Activated CD8-positive, alpha-beta memory T cell treated with anti-CD3 and anti-CD28 coated beads for 1 hour (primary cell): ENCODE measurements at places on chromosomes 6 and 20.

DNA sequence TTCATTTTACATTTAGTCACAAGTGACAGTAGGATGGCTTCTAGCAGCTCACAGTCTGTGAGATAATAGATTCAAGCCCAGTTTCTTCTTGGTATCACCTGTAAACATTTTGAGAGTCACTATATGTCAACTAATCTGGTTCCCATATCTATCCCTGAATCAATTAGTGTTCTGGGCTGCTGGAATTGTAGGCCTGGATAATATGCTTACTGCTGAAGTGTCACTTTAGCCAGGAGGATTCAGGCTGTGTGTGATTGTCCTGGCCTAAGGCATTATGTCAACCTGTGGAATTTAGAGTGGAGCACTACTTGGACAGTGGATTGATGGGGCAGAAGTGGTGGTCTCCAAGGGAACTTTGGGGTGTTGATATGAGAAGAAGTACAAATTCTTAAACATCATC is 1071.8 kb upstream of the CITED2 start:
- no peak for DNase-seq

DNA sequence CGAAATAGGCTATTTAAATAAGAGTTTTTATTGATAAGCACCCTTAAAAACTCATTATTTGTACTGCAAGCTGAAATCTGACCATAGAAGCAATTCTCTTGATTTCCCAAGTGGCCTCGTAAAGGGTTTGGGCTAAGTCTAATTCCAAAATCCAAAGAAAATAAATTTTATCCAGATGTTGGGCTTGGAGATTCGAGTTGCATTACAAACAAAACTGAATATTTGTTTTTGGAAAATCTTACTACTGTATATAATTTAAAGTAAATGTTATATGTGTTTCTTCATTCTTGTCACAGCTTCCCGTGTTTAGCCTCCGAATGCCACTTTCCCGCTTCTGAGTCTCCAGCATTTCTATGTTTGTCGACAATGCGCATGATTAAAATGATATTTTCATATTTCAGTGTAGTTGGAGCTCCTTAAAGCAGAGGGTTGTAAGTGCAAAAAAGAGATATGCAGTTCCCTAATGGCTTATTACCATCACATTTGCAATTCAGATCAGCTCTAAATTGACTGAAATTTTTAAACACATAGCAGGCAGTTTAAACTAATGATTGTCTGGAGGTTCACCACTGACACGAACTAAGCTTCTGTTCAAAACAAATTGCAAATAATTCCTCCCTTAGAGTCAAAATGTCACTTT is 47.0 kb downstream of the PRL start:
- DNase-seq, result no peak

GRCh38 chr20:61840779-61841455 is 224.8 kb downstream of the TAF4 start:
- DNase-seq, result no peak

DNA sequence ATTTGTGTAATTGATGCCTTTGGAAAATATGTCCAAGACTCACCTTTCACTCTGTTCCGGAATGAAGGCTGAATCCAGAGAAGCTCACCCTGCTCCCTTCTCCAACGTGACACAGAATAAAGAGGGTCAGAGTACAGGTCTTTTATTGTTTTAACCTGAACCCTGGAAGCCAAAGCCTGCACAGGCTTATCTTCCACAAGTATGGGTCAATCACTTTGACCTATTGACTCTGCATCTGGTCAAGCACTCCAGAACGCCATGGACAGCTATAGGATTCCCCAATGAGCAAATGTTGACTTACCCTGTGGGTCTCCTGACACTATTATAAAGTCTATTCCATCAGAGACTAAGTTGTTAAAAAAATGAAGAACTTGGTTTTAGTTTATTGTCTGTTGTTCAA is 158.4 kb upstream of the MYLIP start:
- no peak for DNase-seq

DNA sequence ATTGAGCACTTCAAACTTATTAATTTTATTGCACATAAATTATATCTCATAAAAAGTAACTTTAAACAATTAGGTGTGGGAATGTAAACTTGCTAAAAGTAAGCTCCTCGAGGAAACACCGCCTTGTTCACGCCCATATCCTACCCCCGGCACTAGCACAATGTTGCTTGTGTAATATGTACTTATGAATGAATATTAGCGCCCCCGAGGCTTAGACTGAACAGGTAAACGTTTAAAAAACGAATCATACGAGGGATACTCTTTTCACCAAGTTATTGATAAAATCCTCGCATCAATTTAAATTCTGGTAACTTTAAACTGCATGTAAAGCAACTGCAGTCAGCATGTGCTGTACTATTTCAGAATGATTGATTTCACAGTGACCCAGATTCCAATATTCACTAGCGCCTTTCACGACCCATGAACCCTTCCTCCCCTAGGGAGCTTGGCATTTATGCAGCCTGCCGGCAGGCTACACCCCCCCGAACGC is 637 bp downstream of the TFB1M start:
- no peak for DNase-seq

DNA sequence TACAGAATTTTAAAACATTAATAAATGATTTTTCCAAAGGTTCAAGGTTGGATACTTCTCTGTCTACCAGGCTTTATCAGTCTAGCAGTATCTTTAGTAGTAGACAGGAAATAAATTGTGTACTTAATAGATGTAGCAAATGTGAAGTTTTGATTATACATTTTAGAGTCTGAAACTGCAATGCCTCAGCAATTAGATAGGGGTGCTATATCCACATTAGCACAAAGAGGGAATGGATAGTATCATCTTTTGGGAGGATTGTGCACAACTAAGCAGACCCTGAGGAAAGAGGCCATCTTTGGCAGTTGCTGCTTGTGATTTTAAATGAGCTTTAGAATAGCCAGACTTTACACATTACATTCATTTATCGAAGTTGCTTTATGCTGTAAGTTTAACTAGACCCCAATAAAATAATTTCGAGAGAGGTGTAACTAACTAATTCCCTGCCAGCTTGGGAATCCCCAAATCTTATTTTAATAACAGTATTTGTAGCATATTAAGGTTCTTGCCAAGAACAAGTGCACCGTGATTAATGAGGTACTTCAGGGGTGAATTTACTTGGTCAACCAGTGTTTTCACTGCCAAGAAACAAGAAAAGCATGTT is 2.8 kb downstream of the KCNQ5 start:
- no peak for DNase-seq

GRCh38 chr20:5862703-5863039 is 87.7 kb downstream of the TRMT6 start:
- no peak for DNase-seq

GRCh38 chr6:16503241-16503775 is 258.0 kb downstream of the ATXN1 start:
- no peak for DNase-seq

DNA sequence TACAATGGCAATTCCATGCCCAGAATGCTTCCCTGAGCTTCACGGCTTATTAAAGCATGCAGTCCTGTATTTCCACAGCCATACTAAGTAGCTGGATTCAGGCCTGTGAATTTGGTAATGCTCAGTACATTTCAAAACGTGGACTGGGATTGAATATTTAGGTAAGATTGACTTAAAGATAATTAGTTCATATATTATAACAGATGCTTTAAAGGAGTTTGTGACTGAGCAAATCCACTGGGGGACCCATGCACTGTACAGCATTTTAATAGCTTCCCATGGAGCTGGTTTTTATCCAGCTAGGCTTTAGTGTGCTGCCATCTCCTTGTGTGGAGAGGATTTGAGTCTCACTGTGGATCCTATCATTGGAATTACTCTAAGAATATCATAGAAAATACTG is 420.9 kb upstream of the FLRT3 start:
- DNase-seq, result no peak

GRCh38 chr6:41677124-41677921 is 39.1 kb downstream of the MDFI start:
- no peak for DNase-seq

DNA sequence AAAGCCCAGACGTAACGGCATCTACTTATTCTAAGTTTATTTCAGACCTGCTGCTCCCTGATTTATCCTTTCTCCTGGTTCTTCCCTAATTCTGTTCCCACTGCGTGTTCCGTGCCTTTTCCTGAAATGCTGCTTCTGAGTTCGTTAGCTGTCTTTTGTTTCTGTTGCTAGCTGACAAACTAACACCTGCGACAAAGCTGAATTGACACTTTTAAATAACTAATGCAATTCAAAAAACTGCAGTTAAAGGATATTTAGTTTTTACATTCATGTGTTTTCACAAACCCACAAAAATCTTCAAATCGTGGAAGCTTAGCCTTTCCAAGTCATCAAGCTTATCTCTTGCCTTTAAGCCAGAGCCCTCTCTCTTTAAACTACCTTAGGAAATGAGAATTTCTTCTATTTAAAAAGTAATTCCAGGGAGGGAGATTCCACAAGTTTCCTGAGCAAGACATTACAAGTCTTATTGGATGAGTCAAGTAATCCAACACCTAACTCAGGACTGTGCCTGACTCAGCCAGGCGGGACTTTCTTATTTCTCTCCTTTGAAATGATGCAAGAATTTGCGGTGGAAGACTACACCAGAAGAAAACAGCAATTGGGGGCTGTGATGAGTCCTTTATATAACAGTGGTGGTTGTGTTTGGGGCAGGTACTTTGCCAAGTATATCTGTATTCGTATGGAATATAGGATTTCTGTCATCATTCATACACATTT is 6.3 kb downstream of the ADTRP start:
- no peak for DNase-seq

GRCh38 chr6:143279385-143279784 is 171.1 kb downstream of the ADAT2 start:
- no peak for DNase-seq

DNA sequence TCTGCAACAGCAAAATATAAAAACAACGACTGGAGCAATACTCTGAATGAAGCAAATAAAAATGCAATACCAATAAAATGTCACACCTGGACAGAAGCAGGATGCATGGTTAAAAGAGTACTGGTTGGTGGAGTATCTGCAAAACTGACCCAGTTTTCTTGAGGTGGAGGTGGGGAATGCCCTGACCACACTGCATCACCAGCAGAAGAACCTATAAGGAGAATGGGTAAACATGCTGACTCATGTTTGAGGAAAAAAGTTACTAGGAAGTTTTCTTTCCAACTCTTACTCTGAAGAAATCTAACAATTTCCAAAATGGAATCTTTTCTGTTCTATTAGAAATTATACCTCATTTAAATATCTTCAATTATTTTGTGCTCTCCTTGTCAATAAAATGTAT is 43.6 kb downstream of the REPS1 start:
- no peak for DNase-seq

DNA sequence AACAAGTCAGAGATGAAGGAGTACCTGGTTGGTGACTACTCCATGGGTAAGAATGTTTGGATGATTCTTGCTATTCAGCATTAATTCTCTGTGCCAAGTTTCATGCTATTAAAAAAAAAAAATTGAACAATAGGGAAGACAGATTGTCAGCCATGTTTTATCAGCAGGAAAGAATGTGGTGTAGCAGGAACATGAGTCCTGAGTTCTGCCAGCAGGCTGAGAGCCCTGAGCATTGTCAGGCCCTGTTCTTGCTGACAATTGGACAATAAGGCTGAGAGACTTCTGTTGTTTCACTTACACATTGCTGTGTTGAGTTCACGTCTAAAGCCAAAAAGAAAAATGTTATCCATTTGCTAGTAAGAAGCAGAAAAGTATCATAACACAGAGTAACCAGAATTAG is 70.4 kb upstream of the SMIM28 start:
- no peak for DNase-seq

- DNase-seq, result no peak
Observed at GRCh38 chr6:148112851-148113319, 229.8 kb upstream of the SASH1 start.

DNA sequence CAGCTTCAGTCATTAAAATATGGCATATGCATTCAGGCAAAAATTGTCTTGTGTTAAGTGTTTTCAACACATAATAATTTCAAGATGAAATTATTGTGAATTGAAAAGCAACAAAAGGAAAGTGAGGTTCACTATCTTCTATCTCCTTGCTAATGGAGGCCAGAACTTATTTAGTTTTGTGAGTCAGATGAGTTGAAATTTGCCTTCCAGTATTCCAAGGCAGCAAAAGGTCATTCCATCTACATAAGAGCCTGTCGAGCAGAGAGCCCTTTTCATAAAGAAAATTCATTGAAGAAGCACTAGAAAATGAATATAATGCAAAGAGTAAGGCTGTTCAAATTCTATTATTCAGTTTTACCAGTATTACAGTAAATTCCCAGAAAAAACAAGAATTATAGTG is 274.3 kb downstream of the PLCB1 start:
- DNase-seq, result no peak

DNA sequence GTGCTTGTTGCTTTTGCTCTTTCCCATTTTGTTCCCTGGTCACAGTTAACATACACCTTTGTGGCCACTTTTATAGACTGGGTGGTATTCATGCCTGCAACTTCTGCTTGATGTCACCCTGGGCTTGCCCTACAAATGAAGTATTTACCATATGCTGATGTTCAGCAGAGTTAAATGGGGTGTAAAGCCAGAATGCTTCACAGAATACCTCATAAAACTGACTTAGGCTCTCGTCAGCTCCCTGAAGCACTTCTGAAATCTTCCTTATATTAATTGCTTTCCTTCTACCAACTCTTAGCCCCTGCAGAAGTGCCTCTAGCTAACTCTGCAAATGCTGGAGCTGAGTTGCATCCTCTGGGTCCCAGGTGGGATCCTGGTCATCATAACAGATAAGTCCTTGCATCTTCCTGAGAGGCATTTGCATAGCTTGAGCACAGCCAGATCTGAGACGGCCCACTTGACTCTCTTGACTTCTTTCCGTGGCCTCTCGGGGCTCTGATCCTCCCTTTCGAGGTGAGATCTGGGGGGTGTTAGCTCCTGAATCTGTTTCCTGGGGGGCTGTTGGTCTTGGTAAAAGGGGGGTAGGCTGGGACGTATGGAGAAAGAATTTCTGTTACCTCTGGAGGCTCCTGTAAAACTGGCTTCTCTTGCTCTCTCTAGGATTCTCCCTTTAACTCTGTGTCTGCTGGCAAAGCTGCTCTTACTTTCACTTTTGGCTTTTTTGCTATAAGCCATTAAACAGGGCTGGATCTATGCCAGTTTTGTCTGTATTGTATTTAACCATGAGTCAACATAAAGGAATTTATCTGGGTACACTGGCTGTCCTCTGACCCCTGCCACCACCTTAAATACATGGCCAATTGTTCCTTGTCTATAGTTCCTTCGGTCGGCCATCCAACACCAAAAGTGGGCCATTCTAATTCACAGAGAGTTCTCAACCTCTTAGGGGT is 223.0 kb upstream of the SYNCRIP start:
- no peak for DNase-seq

DNA sequence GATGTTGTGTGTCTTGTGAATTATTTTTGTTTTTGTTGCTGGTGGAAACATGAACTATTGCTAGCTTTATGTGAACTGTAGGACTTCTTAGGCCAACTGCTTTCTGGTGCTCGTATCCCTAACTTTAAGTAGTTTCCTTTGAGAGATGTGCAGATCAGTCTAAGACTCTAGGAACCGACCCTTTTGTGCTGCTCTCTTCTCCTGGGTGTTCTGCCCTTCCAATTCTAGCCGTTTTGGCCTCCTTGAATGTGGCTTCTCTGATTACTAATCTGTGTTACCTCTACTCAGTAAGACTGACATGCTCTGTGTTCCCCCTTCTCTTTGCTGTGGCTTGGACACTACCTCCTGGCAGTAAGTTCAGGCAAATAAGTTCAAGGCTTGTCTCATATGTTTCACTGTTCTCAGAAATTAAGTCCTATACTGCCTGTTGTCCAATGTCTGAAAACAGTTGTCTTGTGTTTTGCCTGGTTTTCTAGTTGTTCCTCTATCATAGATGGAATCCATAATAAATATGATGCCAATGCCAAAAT is 58.0 kb downstream of the FOXO3 start:
- no peak for DNase-seq
